ENCODE measurements at places on chromosomes 3 and 15.
A peak's percentile ranks its signal among the peaks of the same experiment; 100 is the strongest.

GRCh38 chr15:51312166-51313073 is 26.0 kb downstream of the CYP19A1 start:
- no peak for DNase-seq

DNA sequence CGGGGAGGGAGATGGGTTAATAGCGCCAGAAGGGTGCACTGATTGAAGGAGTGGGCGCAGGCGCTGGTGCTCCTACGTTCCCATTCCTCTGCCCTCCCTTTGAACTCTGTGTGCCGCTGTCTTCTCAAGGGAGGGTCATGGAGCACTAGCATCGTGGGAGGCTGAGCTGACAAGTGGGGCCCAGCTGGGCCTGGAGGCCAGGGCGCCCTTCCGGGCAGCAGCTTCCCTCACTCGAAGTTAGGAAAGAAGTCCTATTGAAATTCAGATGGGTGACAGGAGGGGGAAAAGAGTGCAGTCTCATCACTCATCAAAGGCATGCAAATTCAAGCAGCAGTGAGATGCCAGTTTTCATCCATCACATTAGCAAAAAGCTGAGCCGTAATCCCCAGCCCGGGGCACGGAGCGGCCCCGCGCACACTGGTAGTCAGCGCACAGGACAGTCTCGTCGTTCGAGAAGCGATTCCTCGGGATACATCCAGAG is 128.2 kb downstream of the LRRK1 start:
- no peak for DNase-seq

DNA sequence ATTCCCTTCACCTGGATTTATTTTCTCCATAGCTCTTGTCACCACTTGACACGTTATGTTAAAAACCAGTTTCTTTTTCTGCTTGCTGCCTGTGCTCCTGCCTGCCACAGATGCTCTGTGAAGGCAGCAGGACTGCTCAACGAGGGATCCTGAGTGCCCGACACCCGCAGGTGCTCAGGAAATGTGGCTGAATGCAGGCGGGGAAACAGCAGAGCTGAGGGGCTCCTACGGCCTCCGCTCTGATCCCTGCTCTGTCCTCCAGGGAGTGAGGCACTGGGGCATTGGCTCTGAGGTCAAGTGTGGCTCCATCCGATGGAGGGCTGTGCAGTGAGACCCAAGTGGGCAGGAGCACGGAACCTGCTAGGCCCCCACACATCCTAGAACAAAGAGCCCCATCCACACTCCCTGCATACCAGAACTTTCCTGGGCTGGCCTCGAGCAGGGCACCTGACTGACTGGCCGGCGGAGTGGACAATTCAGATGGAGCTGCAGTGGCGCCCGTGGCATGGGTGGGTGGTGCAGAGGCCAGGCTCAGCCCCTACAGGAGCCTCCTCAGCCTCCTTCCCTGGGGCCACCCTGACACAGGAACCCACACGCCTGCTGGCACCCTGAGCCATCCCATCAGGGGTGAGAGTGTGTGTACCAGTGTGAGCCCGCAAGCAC is 27.9 kb downstream of the IQSEC1 start:
- no peak for DNase-seq

GRCh38 chr3:126152901-126153694 is 27.3 kb downstream of the ALDH1L1 start:
- DNase-seq = no peak

DNA sequence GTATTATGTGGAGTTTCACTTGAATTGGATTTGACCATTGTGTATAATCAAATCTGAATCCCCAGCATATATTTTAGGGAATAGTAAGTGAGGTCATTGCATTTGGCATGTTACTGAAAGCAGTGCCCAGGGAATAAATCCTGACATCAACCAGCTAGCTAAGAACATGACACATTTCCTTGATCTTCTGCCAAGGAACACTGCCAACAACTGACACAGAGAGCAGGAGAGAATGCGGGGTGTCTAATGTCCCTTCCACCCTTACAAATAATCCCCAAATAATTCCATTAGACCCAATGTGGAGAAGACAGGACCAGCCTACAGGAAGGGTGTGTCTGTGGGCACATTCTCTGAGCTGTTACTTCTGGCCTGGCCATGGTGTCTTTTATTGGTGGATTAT is 30.6 kb upstream of the UBE3A start:
- DNase-seq = peak; percentile 0

- no peak for DNase-seq
Measured at GRCh38 chr15:39948817-39949216, 14.9 kb downstream of the EIF2AK4 start.

DNA sequence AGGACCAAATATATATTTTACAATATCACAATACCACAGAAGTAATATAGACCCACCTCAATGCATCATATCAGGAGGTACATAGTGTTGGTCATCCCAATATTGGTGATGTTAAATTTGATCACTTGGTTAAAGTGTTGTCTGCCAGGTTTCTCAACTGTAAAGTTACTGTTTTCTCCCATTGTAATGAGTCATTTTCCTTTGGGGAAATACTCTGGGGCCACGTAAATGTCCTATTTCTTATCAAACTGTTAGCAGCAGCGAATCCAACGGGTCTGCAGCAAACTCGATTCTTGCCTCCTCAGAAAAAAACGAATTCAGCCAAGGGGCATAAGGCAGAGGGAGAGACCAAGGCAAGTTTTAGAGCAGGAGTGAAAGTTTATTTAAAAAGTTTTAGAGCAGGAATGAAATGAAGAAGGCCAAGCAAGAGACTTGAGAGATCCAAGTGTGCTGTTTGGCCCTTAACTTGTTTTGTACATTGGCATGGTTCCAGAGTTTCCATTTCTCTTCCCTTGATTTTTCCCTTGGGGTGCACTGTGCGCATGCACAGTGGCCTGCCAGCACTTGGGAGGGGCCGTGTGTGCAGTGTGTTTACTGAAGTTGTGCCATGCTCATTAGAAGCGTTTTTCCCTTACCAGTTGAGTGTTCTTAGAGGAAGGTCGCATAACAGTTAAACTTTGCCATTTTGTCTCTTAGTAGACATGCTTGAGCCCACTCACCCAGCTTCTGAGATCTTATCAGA is 512.5 kb downstream of the AGBL1 start:
- no peak for DNase-seq

DNA sequence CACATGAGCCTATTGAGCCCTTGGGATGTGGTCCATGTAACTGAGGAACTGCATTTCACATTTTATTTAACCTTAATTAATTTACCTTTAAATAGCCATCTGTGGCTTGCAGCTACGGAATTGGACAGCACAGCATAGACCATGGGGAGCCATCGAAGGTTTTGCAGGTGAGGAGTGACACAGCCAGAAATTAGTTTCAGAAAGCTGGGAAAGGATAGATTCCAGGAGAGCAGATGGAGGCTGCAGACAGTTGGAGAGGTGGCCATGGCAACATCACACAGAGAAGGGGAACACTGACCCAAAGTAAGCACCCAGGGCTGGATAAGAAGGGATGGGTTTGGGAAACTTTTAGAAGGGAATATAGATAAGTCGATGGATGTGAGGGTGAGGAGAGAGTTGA is 100.1 kb upstream of the SLC6A11 start:
- DNase-seq = no peak

DNA sequence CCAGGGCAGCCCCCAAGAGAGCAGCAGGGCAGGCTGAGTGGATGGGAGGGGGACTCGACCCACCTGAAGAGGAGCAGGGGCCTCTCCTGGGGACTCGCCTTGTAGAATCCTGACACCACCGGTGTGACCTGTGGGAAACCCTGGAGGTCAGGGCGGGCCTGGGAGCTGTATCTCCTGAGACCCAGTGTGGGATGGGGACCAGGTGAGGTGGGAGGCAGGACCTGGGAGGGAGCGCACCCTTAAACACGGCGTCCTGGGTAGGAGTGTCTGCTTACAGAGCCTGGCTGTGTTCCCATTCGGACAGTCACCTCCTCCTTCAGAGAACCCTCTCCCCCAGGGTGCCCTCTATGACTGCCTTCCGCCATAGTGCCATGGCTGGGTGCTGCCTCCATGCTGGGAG is 27.1 kb downstream of the C15orf39 start:
- DNase-seq = no peak

GRCh38 chr15:48433226-48433886 is 102.1 kb downstream of the DUT start:
- peak; percentile 68 for DNase-seq

- DNase-seq = no peak
Measured at GRCh38 chr3:157428853-157429252, 7.8 kb upstream of the PTX3 start.

- DNase-seq = peak; percentile 37
Measured at GRCh38 chr3:128433837-128434165, 32.9 kb downstream of the DNAJB8 start.

GRCh38 chr3:159322322-159322939 is 520.6 kb downstream of the MFSD1 start:
- DNase-seq = peak; percentile 38

- no peak for DNase-seq
Measured at GRCh38 chr15:46343196-46343935, 708.5 kb downstream of the SQOR start.

GRCh38 chr3:10265833-10266232 is 17.6 kb downstream of the TATDN2 start:
- DNase-seq = no peak

GRCh38 chr3:184811034-184811433 is 932 bp upstream of the VPS8 start:
- no peak for DNase-seq

DNA sequence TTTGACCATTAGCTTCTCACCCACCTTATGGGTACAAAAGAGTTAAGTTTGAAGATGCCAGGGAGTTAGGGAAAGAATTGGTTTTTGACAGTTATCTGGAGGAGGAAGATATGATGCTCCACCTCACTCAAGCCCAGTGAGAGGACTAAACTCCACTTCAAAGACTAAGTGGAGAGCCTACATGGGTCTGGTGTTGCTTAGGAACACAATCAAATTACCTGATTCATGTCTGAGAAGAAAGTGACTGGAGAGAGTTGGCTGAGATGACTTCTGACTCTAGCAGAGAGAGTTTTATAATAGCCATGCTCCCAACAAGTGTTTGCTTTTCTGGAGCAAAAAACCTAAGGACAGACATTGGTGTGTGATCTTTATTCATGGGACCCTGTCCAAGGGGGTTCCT is 43.3 kb downstream of the SUCNR1 start:
- no peak for DNase-seq

GRCh38 chr3:9047452-9048346 is 84.4 kb upstream of the RAD18 start:
- DNase-seq = no peak

GRCh38 chr15:98562331-98562937 is 85.9 kb upstream of the IGF1R start:
- no peak for DNase-seq

DNA sequence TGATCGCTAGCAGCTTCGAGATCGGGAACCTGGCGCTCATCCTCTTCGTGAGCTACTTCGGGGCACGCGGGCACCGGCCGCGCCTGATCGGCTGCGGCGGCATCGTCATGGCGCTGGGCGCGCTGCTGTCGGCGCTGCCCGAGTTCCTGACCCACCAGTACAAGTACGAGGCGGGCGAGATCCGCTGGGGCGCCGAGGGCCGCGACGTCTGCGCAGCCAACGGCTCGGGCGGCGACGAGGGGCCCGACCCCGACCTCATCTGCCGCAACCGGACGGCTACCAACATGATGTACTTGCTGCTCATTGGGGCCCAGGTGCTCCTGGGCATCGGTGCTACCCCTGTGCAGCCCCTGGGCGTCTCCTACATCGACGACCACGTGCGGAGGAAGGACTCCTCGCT is 62.5 kb downstream of the SLCO3A1 start:
- no peak for DNase-seq

DNA sequence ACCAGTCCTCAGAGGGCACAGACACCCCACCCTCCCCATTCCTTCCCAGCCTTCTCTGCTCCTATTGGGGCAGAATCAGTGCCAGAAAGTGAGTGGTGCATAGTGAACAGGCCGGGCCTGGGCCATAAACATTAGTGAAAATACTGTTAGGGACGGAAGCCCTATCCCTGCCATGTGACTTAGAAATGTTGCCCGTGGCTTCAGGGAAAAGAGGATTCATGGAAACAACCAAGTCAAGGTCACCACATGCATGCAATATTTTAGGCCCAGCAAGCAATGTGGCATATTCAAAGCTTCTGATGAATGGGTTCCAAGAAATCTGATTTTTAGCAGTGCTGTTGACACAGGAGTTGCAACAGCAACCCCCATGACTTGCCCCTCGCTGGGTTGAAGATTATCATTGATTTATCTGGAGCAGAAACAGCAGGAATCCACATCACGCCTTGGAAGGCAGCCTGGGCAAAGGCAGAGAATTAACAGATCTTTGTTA is 52.3 kb downstream of the CCNL1 start:
- DNase-seq = no peak

DNA sequence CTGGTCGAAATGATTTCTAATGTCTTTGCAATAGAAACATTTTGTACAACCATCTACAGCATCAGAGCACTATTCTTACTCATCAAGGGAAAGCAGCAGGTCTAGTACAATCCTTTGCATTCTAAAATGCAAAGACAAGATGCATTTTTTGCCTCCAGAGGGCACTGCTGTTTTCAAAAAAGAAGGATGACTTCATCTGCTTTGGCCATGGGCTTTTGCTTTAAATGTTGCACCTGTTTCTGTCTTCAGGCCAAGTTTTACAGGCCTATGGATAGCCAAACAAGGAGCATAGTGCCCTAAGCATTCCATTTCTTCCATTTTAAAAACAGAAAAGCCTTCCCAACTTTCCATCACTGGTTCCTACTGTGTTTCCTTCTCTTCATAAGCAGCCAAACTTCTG is 3.4 kb downstream of the PARP9 start:
- peak; percentile 69 for DNase-seq

DNA sequence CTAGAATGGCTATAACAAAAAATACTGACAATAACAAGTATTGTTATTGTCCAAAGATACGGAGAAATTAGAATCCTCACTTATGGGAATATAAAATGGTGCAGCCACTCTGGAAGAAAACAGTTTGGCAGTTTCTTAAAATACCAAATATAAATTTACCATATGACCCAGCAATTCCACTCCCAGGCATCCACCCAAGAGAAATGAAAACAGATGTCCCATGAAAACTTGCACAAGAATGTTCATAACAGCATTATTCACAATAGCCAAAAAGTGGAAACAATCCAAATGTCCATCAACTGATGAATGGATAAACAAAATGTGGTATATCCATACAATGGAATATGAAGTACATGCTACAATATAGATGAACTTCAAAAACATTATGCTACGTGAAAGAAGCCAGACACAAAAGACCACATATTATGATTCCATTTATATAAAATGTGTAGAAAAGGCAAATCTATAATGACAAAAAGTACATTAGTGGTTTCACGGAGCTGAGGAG is 9.4 kb downstream of the AAGAB start:
- peak; percentile 47 for DNase-seq

- DNase-seq = no peak
Measured at GRCh38 chr3:36686516-36686915, 77.8 kb downstream of the DCLK3 start.

GRCh38 chr3:99638167-99638948 is at the start of gene COL8A1:
TSS of gene COL8A1 (plus strand) at chr3:99638594. CDS start at chr3:99790683, 152,089 bp downstream.
- peak; percentile 91 for DNase-seq

- no peak for DNase-seq
Measured at GRCh38 chr15:88894348-88894818, 961 bp downstream of the HAPLN3 start.

DNA sequence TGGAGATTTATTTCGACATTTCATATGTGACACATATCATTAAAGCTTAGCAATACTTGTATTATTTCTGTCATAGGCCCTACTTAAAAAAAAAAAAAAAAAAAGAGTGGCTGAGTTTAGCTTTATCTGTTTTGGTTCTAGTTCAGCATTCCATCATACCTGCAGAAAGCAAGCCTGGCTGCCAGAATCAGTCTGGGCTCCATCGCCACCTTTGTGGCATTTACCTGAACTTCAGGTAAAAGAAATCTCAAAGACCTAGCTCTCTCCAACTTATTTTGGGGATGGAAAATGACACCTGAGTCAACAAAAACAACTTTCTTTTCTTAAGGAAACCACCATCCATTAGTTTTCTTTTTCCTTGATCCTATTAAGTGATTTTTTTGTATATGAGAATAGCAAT is 82.1 kb downstream of the NEK10 start:
- no peak for DNase-seq
